ENCODE measurements at places on chromosomes 4 and X. TPM values are rescaled to one million over a fixed set of nuclear protein-coding genes. Genes with fewer than 3 reads are reported as not detected.

DNA sequence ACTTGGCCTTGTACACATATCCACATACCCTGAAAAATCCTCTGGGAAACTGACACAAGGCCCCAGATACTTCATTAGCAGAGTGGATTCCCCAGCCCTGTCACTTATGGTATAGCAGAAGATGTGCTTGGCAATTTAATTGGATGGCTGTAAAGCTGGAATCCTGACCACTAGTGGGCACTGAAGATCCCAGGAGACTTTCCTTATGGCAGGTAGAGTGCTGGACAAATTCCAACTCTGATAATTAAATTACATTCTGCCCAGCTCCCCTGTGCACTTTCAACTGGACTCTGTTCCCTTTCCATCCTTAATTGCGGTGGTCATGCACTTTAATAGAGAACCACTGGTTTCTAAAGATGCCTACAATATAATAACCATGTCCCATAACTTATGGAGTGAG lies 119.8 kb downstream of the DCK start:
- no peak for DNase-seq

DNA sequence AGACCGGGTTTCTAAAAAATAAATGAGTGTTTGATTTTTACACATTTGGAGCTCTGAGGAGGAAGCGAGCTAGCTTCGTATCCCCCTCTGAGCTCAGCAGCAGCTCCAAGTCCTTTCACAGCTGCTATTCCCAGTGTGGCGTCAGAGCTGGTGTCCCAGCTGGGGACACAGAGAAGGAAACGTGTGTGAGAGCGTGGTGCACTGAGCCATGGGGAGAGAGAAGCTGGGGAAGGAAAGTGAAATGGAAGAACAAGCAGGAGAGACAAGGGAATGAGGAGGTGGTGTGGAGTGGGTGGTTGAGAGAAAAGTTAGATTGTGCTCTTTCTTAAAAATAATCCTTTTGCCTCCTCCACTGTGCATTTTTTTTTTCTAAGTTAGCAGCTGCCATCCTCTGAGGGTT lies 79.5 kb upstream of the SLC4A4 start:
- no peak for DNase-seq

DNA sequence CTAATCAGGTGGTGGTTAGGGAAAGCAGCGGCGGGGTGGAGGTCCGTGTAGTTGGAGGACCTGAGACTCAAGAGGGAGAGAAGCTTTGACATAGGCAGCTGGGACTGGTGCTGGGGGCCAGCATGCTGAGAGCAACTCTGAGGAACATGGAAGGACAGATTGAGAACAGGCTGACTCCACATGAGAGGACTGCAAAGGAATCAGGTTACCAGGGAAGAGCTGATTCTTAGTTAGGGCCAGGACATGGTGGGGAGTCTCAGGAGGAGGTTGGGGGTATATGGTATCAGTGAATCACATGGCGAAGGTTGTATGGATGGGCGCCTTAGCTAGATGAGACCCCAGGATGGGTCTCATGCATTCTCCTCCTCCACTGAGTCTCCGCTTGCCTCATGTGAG lies 264.0 kb upstream of the BOD1L1 start:
- no peak for DNase-seq

DNA sequence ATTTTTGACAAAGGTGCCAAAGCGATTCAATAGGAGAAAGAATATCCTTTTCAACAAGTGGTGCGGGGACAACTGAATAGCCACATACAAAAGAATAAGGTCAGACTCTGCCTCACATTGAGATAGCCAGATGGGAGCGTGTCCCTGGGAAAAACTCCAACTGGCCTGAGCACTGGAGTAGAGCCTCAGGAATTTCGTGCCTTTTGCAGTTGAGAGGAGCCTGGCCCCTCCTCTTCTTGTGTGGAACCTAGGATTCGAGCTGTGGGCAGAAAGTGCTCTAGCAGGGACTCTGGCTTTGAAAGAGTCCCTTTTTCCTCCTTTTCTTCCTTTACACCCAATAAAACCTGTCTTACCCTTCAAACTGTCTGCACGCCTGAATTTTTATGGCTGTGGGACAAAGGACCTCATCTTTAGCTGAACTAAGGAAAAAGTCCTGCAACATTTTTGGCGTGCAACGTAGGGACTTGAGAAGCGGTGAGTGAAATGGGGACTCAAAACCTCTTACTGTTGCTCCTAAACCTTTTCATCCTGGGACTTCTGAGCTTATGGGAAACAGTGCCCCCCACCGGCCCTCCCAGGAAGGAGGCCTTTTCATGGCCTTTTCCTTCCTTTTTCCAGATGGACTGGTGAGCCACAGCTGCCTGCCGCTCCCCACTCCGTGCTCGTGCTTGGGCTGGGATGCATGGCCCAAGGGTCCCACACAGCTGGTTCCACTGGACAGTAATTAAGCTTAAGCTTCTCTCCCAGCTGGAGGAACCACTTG lies 68.6 kb downstream of the BMP15 start:
- no peak for DNase-seq

- DNase-seq, result no peak
Observed at GRCh38 chrX:119885554-119886428, 9.9 kb upstream of the AKAP14 start.

DNA sequence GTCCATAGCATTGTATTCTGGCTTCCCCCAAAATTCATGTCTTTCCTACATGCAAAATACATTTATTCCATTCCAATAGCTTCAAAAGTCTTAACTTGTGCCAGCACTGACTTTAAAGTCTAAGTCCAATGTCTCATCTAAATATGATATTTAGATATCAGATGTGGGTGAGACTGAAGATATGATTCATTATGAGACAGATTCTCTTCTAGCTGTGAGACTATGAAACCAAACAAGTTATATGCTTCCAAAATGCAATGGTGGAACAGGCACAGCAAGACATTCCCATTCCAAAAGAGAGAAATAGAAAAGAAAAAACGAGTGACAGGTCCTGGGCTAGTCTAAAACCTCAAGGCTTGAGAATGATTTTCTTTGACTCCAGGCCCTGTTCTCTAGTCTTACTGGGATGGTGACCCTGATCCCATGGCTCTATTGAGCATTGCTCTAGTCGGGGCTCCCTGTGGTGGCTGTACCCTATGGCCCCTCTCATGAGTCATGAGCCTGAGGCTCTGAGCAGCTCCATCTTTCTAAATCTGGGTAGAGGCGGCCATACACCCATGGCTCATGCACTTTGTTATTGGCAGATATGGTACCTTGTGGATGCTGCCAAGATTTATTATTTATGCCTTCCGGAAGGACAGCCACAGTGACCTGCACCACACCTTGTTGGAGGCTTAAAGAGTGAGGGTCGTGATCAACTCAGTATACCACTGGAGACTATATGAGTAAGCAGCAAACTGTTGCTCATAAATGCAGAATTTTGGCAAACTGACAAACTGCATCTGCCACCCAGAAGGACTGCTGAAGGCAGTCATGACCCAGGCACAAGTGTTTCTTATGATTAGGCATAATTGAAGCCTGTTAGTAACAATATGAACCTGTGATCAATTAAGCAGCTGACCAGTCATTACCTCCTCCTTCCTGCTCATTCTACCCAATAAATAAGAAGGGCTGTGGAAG lies 38.5 kb upstream of the BOD1L1 start:
- DNase-seq, result no peak

DNA sequence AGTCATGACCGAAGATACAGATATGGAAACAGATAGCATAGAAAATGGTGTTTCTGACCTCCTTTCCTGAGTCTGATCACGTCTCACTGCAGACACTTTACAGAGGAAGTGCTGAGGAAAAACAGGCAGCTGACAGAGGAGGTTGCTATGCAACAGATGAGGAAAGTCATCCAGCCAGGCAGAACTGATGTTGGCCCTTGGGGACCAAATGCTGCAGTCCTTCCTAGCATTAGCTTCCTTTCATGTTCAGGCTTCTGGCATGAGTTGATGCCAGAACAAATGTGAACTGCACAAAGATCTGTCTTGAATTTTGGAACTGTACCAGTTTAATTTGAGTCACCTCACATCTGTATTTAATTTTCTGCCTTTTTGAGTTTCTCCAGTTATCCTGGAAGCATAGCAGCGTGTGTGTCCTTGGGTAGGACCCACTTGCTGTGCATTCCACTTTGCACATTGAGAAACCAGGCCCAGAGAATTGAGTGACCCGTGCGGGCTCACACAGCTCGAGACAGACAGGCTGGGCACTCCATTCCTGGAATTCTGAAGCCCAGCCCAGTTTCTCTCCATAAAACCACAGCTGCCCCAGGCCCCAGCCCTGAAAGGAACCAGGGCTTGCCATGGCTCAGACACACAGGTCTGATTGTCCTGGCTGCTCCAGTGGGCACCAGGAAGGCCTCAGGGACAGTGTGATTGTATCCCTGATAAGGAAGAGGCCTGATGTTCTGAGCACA lies 1.4 kb upstream of the MAGED1 start:
- DNase-seq, result peak; percentile 83

- no peak for DNase-seq
Observed at GRCh38 chr4:151672996-151673395, 87.8 kb downstream of the GATB start.

- peak; percentile 7 for DNase-seq
Observed at GRCh38 chrX:20913760-20914159, 460.5 kb upstream of the CNKSR2 start.

- no peak for DNase-seq
Observed at GRCh38 chrX:44975666-44976263, 102.8 kb downstream of the KDM6A start.

The IL3RA gene
- not detected for total RNA-seq

The PHOX2B gene
- not detected for total RNA-seq

The SPACA5 gene
- not detected for total RNA-seq

The BST1 gene
- total RNA-seq, result not detected

The MGARP gene
- not detected for total RNA-seq

The TMEM184C gene
- total RNA-seq, result 31.8 TPM
